Kasumi-1 (cell line): ENCODE measurements at places on chromosomes 1 and 21.

GRCh38 chr1:53766831-53767405 lies 28.0 kb upstream of the GLIS1 start:
- DNase-seq: no peak

GRCh38 chr1:8722366-8722765 lies 95.1 kb downstream of the RERE start:
- no peak for DNase-seq

GRCh38 chr1:214551436-214552173 lies at the start of gene PTPN14:
Gene PTPN14 (minus strand): TSS chr1:214551602. CDS start chr1:214464803, 86,799 bp downstream.
- DNase-seq: peak; percentile 54

- no peak for DNase-seq
Measured at GRCh38 chr1:35461966-35462651, 95.1 kb downstream of the KIAA0319L start.

GRCh38 chr1:175332515-175332914 lies 139.9 kb upstream of the KIAA0040 start:
- DNase-seq: no peak

DNA sequence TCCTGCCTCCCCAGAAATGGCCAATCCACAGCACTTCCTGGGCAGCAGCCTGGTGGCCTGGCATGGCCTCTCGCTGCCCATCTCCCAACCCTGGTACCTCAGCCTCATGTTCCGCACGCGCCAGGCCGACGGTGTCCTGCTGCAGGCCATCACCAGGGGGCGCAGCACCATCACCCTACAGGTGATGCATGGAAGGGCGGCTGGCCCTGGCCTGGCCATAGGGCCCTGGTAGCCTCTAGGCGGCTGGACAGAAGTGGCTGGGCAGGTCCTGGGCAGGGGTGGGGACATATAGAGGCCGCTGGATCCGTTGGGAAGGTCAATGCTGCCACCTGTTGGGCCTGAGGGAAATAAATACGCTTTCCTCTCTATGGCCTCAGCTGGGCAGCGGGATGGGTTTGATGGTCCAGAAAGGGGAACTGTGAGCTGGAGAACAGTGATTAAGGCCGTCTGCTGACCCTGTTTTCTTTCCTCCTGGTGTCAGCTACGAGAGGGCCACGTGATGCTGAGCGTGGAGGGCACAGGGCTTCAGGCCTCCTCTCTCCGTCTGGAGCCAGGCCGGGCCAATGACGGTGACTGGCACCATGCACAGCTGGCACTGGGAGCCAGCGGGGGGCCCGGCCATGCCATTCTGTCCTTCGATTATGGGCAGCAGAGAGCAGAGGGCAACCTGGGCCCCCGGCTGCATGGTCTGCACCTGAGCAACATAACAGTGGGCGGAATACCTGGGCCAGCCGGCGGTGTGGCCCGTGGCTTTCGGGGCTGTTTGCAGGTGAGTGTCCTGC lies 14.4 kb downstream of the CELSR2 start:
- peak; percentile 40 for DNase-seq

GRCh38 chr1:159140474-159140873 lies 30.9 kb upstream of the CADM3 start:
- no peak for DNase-seq

- peak; percentile 44 for DNase-seq
Measured at GRCh38 chr1:12142891-12143630, 23.7 kb upstream of the TNFRSF1B start.

DNA sequence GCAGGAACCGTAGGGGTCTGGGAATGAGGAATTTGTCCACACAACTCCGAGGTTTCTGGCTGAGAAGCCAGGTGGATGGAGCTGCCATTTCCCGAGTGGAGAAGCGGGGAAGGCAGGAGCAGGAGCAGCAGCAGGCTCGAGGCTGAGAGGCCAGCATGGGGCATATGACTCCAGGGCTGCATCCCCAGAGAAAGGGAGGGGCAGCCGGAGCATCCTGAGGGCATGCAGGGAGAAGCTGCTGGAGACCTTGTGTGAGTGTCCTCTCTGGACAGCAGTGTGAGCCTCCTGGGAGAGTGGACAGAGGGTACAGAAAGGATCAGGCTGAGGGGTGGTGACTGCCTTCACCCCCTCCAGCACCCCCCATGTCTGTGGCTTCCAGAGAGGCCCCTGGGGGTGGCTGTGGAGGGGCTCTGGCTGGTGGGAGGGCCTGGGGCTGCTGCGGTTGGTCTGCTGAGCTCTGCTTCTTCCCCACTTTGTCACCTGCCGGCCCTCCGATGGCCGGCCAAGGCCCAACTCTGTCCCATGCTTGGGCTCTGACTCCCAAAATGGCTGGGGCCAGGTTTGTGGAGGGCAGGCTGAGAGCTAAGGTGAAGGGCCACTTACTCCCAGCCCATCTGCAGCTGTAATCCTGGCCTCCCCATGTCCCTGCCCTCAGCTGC lies 633.1 kb downstream of the MATN1 start:
- no peak for DNase-seq

- no peak for DNase-seq
Measured at GRCh38 chr1:187853505-187853904, 1024.8 kb downstream of the PLA2G4A start.
